ENCODE measurements at places on chromosomes 3 and 15. TPM values are rescaled to one million over a fixed set of nuclear protein-coding genes. Genes with fewer than 3 reads are reported as not detected.

GRCh38 chr3:118808723-118809122, 225.9 kb downstream of the IGSF11 start:
- DNase-seq = no peak

DNA sequence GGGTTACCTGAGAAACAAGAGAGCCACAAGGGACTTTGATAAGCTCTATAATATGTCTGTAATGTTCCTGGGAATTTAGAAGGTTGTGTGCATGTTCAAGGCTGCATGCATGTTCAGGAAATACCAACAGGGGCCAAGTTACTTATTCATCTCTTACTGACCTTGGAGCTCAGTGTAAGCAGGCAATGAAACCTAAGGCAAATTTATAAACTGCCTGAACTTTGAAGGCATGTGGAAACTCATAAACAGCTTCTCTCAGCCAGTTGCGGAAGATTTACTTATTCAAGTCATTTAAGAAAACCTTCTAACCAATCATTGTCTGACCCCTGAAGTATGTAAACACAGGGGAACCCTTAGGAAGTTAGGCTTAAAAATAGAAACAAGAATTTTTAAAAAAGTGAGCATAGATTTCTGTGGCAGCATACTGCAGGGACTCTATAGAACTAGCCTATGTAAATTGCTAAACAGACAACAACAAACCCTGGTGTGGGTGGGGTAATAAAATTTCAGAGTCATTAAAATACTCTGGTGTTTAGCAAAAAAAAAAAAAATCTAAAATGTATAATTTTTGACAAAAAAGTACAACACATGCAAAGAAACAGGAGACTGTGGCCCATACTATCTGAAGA, 57.2 kb downstream of the SLC15A2 start:
- no peak for DNase-seq

DNA sequence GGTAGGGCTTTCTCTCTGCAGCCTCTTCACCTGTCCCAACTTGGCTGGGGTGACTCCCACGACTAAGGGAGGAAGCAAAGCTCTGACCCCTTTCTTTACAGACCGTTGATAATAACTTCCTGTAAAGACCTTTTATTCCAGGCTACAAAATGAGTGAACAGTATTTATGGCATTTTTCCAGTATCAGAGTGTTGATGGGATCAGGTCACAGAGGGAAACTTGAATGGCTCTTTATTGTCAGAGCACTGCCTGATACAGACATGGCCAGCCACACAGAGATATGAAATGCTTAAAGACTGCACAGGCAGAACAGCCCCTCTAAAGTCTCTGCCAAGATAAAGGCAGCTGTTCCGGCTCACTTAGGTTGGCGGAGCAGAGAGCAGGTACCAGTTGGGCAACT, 1033.9 kb upstream of the NR2F2 start:
- no peak for DNase-seq

- DNase-seq = no peak
Measured at GRCh38 chr3:187207062-187207461, 9.8 kb downstream of the RTP1 start.

DNA sequence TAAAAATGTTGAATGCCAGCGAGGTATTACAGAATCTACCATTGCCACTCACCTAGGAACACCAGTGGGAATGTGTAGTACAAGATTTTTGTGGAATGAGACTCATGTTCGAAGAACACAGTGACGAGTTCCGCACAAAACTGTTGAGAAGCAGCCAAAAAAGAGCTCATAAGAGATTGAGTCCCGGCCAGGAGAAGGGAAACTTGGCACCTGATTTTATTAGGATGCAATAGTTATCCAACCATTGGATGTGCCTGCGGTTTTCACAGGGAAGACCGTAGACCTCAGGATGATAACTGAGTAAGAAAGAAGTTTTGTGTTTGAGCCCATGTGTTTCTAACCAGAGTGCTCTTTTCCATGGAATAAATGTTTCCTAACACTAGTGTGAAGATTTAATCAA, 88.9 kb downstream of the PTPRG start:
- no peak for DNase-seq

GRCh38 chr3:184565421-184566211, 4.0 kb downstream of the EPHB3 start:
- DNase-seq = peak; percentile 60

Gene P2RY12
- total RNA-seq = not detected

Gene TIMMDC1
- total RNA-seq = 121 TPM

Gene DPPA2
- total RNA-seq = not detected

- DNase-seq = no peak
Measured at GRCh38 chr3:39132096-39133092, 21.0 kb downstream of the CSRNP1 start.

Gene TBL1XR1
- 180 TPM for total RNA-seq

DNA sequence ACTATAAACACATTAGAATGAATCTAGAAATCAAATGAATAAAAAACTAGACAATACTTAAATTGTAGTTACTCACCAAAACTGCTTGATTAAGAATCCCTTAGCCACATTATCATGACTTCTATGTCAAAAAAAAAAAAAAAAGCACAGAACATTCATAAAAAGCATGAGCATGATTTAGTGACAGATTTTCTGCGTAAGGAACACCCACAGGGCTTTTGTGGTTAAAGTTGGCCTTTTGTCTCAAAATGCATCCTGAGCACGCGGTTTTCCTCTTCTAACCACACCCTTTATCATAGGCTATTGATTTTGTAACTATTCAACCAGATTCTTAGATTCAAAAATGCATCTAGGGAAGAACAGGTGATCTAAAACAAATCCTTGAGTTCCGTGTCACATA, 334.0 kb upstream of the NR2F2 start:
- no peak for DNase-seq

DNA sequence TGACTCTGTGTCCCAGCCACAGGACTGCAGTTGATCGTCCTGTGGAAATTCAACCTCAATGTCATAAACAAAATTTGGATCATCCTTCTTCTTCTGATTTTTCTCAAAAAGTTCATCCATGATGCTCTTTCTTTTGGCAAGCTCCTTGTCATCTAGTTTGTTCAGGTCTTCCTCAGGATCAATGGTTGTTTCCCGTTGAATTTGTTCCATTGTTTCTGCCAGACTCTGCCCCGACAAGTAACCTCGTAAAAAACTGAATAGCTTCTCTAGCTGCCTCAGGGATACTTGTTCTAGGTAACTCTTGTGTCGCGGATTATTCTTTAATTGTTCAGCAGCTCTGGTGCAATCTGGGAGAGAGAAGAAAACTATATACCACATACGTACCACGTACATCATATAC, 4.5 kb downstream of the CEP19 start:
- no peak for DNase-seq

DNA sequence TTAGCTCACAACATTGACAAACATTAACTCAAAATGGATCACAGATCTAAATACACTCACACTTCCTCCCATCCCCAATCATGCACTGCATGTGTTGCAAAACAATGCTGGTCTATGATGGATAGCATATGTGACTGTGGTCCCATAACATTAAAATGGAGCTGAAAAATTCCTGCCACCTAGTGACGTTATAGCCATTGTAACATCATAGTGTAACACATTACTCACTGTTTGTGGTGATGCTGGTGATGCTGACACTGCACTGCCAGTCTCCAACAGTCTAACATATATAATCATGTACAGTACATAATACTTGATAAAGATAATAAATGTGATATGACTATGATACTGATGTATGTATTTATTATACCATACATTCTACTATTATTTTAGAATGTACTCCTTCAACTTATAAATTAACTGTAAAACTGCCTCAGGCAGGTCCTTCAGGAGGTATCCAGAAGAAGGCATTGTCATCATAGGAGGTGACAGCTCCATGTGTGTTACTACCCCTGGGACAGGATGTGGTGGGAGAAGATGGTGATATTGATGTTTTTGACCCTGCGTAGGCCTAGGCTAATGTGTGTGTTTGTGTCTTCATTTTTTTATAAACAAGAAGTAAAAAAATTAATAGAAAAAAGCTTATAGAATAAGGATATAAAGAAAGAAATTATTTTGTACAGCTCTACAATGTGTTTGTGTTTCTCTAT, 41.3 kb downstream of the TXNRD3 start:
- DNase-seq = no peak

- DNase-seq = no peak
Measured at GRCh38 chr15:44682211-44682610, 18.7 kb upstream of the SPG11 start.

DNA sequence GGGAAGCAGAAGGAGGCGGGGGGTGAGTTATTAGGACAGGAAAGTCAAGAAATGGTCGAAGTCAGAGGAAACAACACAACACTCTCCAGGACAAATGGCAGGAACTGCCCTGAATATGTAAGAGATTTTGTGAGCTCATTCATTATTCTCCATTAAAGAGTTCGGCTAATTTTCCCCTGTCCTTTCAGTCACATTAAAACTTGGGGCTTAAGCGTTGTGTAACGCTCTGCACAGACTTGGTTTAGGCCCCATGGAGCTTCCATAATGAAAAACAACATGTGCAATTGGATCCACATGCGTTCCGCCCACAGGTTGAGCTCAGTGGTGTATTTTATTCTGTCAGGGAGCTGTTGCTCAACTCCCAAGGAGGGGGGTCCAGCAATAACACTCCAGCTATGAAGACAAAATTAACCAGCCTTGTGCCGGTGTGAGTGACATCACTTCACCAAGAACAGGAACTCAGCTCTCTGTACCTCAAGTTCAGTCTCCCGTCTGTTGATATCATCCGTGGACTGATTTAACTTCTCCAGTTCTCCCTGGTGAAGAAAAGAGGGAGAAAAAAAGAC, 2.3 kb downstream of the SH3BP5 start:
- DNase-seq = no peak

- DNase-seq = peak; percentile 33
Measured at GRCh38 chr3:192816351-192816750, 89.0 kb upstream of the FGF12 start.

Data from HCT116 (cell line).